AG09319 (cell line): ENCODE measurements at places on chromosomes 1 and 21.

GRCh38 chr1:168206111-168206510 is 19.7 kb upstream of the SFT2D2 start:
- DNase-seq, result no peak

GRCh38 chr1:162265983-162266382 is 110.7 kb downstream of the SPATA46 start:
- no peak for DNase-seq

DNA sequence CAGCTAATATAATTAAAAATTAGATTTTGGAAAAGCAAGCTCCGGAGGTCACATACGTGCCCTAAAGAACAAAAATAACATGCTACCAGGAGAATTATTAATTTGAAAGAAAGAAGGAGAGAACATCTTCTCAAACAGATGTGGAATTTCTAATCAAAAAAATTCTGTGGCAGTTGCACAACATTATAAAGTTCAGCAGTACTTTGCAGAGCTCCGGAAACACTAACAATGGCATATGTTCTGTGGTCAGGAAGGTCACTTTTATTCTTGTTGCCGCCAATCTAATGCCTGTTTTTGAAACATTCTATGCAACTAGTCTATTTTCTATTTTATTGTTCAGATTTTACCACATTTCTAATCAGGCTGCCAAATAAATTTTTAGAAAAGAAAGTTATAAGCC is 186.8 kb downstream of the SMYD3 start:
- no peak for DNase-seq

DNA sequence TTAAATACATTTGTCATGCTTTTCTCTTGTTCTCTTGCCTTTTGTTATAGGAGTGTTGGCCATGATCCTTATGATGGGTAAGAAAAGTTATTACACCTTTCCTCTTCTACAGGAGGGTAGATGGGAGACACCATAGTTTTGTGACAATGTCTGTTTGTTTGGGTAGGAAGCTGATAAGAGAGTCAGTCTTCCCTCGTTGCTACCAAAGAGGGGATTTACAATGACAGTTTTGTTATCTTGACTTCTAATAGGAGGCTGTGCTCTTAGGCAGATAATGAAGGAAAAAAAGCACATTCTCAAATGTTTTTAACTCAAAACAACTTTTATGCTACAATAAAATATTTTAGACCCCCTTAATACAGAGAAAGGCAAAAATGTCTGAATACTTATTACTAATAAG is 48.0 kb upstream of the WLS start:
- no peak for DNase-seq

DNA sequence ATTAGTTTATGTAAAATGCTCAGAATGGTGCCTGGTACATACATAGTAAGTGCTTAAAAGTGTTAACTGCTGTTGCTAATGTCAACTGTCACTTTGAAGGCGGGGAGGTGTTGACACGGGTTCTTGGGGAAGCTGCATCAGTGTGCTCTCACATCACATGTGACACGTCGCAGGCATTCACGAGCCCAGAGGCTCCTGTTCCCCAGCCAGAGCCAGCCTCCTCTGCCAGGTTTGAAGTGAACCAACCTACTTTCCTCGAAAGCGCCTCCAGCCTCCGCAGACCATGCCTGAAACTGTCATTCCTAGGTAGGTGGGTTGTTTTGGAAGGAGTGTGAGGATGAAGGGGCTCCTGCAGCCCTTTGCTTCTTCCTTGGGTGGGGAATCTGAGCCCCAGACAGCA is 13.8 kb downstream of the GALNT2 start:
- DNase-seq, result no peak
